Non-pigmented ciliary epithelial cell (primary cell): ENCODE measurements at places on chromosomes 5 and 9.

GRCh38 chr9:87193151-87193550 lies 245.8 kb upstream of the GAS1 start:
- no peak for DNase-seq

- DNase-seq, result no peak
These were observed 30.0 kb upstream of the LPCAT1 start for GRCh38 chr5:1553539-1554409.

- DNase-seq, result no peak
These were observed 215.6 kb downstream of the ACTL7B start for GRCh38 chr9:108640230-108640629.

- DNase-seq, result no peak
These were observed 38.7 kb downstream of the G3BP1 start for GRCh38 chr5:151810449-151810848.

- no peak for DNase-seq
These were observed 114.2 kb downstream of the LHFPL2 start for GRCh38 chr5:78534148-78534904.

DNA sequence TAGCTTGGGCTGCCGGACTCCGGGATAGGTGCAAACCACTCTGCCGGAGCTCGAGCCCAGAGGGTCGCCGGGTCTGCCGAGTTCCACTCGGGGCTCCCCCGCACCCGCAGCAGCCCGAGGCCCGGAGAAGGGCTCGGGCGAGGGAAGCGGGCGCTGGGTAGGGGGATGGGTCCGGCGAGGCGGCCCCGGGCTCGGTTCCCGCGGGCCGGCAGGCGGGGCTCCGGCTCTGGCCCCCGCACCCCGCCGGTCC lies 507 bp downstream of the RICTOR start:
- no peak for DNase-seq

- DNase-seq, result no peak
These were observed 72.8 kb downstream of the MAPKAP1 start for GRCh38 chr9:125634040-125634717.

GRCh38 chr5:145978708-145979107 lies 42.3 kb downstream of the SH3RF2 start:
- no peak for DNase-seq

DNA sequence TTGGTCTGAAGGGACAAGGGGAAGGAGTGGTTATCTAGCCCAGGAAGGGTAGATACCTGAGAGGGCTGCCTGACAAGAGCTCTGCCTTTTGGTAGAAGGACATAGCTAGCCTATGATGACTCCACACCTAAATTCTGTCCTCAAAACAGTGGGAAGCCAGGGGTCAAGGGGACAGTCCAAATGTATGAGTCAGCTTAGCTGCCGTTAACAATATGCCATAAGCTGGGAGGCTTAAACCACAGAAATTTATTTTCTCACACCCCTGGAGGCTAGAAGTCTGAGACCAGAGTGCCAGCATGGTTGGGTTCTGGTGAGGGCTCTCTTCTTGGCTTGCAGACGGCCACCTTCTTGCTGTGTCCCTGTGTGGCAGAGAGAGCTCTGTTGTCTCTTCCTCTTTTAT lies 306.4 kb downstream of the NTRK2 start:
- no peak for DNase-seq

GRCh38 chr5:158126442-158127405 lies 267.8 kb upstream of the CLINT1 start:
- no peak for DNase-seq

GRCh38 chr5:173629628-173630027 lies 13.2 kb upstream of the BOD1 start:
- no peak for DNase-seq

GRCh38 chr5:96177303-96177869 lies 215.7 kb upstream of the ELL2 start:
- DNase-seq, result peak; percentile 74
